Adipocyte (in vitro differentiated cells): ENCODE measurements at places on chromosomes 6 and 20.

DNA sequence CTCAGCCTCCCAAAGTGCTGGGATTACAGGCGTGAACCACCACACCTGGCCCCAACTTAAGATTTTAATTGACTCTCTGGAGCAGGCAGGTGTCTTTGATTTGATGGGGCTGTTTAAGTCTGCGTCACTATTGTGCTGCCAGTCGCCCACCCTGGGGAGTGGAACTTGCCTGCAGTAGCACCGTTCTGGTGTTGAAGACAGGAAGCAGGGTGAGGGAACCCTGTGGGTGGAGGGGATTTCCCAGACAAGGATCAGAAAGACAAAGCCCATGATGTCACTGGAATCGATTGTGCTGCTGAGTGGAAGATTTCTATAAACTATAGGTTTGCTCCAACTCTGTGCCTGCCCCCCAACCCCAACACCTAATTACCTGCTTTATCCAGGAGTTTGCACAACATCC, 11.0 kb downstream of the ALDH8A1 start:
- no peak for DNase-seq

DNA sequence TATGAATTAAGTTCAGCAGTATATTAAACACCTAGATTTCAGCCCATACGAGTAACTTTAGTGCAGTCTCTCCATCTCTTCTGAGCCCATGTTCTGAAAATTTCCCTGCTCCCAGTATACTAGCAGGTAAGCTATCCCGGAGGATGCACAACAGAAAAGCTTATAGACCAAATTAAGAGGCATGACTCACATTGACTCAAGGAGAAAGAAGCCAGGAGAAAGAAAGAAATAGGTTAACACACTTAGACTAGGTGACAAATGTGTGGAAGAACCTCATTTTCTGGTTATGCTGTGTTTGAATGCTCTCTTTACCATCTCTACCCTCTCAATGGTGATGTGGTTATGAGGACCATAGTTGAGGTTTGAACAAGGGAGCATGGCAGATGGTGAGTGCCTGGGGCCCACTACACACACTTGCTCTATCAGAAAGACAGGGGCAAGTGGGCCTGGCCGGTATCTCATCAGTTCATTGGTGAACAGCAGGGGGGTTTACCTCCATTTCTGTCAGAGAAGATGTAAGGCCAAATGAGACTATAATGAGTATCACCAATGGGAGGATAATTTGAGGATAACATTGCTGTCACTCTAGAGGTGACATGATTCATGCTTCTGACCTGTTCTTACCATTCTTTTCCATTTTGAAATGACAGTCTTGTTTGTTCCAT, 902.3 kb upstream of the FLRT3 start:
- DNase-seq = no peak

- DNase-seq = no peak
These were observed 64.7 kb upstream of the APCDD1L start for GRCh38 chr20:58579819-58580473.

DNA sequence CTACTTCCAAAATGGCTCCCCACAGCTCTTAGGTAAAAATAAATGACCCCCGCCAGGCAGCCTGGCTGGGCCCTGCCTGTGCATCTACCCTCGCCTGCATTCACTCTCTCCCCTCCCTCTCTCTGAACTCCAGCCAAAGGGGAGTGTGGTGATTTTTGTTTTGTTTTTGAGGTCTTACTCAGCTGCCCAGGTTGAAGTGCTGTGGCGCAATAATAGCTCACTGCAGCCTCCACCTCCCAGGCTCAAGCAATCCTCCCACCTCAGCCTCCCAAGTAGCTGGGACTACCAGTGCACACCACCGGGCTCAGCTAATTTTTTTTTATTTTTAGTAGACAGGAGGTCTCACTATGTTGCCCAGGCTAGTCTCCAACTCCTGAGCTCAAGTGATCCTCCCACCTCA, 15.8 kb downstream of the NFATC2 start:
- DNase-seq = no peak

- no peak for DNase-seq
These were observed 95.9 kb upstream of the PTPRK start for GRCh38 chr6:128616342-128616741.

DNA sequence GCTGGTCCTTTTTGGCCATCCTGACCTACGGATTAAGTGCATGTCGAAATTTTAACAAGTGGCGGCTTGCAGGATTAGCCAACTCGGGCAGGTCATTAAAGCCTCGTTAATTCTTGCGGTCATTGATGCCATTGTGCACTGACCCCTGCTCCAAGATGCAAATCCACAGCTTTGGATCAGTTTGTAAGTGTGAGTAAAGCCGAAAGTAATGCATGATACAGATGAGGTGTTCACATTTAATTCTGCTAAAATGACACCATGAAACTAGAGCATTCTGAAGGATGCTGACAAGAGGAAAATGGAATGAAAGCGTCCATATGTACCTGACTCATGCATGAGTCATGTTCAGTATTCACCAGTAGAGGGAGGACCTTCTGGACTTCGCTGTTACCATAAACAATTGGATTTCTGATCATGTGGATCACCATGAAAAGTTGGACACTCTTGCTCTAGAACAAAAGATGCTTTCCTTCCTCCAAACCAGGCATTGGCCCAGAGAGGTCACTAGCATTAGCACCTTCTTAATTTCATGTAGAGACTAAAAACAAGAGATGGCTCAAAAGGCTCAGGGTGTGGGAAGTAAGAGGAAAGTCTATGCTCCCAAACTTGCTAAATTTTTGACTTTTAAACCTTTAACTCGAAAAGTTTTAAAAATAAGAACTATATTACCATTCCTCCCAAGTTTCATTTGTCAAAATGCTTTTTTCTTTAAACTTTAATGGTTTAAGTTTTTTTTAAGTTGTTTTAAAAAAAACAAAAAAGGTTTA, 48.0 kb downstream of the MUC22 start:
- DNase-seq = peak; percentile 89

DNA sequence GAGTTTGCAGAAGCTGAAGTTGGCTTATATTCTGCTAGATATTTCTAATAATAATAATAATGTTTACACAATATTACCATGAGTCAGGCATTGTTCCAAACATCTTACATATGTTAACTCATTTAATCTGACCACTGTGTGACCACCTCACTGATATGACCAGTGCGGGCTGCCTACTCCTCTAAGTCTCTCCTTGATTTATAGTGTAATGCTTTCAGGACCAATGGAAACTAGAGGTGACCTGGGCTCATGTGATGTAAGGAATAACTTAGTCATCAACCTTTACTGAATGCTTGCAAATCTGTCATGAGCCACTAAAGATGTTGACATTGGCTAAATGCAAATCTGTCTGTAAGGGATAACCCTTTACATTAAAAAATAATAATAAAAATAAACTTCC, 51.1 kb upstream of the GPR6 start:
- no peak for DNase-seq

DNA sequence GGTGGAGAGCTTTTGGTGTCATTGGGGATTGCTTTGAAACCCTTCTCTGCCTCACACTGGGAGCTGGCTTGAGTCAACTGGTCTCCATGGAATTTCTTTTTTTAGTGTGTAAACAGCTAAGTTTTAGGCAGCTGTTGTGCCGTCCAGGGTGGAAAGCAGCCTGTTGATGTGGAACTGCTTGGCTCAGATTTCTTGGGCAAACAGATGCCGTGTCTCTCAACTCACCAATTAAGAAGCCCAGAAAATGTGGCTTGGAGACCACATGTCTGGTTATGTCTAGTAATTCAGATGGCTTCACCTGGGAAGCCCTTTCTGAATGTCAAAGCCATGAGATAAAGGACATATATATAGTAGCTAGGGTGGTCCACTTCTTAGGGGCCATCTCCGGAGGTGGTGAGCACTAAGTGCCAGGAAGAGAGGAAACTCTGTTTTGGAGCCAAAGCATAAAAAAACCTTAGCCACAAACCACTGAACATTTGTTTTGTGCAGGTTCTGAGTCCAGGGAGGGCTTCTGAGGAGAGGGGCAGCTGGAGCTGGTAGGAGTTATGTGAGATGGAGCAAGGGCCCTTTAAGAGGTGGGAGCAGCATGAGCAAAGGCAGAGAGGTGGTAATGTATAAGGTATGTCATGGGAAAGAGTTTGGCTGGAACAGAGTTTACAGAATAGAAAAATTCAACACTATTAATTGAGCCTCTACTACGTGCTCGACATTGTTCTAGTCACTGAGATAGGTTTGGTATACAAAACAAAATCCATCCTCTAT, 31.2 kb downstream of the SRSF3 start:
- peak; percentile 44 for DNase-seq

DNA sequence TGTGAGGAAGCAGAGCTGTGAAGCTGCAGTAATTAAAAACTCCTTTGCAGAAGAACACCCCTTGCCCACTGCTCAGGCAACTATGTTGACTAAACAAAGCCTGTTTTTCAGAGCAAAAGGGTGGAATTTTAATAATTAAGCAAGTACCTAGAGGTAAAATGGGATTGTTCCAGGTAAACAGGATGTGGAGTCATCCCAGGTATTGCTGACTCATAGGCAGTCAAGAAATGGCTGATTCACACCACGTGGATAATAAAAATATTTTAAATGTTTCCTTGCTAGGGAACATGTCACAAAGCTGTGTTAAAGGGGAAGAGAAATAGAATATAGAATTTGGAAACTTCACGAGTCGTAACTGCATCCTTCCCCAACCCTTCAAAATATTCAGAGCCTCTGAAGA, 491.8 kb downstream of the BTBD3 start:
- DNase-seq = no peak

GRCh38 chr6:79797912-79798311, 149.4 kb downstream of the ELOVL4 start:
- DNase-seq = no peak

DNA sequence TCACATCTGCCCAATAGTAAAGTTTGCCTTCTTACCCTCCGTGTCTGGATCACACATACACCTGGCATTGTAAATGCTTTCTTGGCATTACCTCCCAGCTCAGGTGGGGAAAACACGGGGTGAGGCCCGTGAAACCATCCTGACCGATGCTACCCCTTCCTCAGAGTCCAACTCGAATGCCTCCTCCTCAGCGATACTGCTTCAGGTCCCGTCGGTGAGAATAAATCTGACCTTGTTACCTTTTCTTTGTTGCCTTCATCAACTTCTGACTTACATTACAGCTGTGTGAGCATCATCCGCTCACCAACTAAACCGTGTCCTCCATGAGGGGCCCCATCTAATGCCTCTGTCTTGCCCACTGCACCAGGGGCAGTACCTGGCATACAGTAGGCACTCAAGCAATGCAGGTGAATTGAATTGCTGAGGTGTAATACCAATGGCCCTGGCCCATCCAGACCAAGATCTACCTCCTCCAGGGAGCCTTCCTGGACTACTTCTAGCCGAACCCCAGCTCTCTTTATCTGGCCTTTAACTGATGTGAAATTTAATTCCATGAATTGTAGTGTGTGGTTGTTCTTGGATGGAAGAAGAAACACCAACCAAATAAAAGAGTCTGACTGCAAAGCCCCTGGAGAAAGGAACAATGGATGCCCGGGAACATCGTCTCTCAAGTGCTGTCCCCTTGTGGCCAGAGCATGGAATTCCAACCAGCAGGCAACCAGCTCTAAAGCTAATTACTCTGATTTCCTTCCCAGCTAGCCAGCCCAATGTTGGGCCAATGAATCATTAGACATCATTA, 141.5 kb downstream of the ANKRD60 start:
- DNase-seq = peak; percentile 78

DNA sequence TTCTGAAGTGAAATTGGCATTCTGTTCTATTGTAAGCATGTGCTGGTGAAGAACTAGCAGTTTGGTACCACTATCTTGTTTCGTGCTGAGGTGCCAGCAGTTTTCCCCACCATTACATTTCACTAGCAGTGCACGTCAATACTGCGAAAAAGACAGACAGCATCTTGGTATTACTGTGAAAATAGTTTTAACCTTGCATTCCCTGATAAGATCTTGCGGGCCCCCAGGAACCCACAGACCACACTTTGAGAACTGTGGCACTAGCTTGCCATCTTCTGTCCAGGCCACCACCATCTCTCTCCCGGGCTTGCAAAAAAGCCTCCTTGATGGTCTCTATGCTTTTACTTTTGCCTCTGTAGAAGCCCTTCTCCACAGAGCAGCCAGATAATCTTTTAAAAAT, 185.7 kb downstream of the BACH2 start:
- no peak for DNase-seq

DNA sequence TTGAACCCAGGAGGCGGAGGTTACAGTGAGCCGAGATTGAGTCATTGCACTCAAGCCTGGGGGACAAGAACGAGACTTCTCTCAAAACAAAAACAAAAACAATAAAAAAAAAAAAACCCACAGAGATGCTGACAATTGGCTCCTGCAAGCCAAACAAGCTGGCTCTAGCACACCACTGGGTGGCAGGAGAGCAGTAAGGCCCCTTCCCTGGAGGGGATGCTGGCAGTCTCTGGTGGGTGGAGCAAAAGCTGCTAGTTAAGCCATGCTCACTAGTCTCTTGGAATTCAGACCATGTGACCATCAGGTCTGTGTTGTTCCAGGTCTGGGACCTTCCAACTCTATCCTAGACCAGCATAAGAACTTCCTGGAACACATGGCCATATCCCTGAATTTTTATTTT, 18.9 kb upstream of the DSN1 start:
- peak; percentile 70 for DNase-seq

DNA sequence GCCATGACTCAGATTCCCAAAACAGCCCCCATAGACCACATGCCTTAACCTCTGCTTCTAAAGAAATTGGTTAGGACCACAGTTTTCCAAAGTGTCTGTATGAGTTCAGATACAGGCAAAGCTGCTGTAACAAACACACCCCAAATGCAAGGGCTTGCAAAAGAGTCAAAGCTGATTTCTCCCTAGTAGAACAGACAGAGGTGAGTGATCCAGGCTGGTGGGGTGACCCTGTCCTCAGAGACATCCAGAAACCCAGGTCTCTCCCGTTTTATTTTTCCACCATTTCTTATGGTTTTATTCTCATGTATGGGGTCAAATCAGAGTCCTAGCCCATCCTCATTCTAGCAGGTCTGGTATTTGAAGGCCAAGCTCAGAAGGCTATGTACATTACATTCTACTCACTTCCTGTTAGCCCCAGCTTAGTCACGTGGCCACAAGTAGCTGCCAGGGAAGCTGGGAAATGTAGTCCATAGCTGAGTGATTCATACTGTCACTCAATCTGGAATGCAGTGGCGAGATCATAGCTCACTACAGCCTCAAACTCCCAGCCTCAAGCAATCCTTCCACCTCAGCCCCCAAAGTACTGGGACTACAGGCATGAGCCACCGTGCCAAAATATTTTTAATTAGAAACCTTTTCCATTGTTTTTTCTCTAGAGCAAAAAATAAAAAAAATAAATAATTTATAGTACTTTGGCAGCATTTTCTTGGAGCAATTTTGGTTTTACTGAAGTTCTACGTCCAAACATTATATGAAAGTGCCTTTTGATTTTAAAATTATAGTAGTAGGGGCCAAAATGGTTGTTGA, 175.2 kb downstream of the ZMYND8 start:
- DNase-seq = peak; percentile 43
